ENCODE measurements at places on chromosomes 7 and 10.
A peak's percentile ranks its signal among the peaks of the same experiment; 100 is the strongest.

- DNase-seq = no peak
These were observed 145.4 kb downstream of the PTPRN2 start for GRCh38 chr7:158442260-158442659.

DNA sequence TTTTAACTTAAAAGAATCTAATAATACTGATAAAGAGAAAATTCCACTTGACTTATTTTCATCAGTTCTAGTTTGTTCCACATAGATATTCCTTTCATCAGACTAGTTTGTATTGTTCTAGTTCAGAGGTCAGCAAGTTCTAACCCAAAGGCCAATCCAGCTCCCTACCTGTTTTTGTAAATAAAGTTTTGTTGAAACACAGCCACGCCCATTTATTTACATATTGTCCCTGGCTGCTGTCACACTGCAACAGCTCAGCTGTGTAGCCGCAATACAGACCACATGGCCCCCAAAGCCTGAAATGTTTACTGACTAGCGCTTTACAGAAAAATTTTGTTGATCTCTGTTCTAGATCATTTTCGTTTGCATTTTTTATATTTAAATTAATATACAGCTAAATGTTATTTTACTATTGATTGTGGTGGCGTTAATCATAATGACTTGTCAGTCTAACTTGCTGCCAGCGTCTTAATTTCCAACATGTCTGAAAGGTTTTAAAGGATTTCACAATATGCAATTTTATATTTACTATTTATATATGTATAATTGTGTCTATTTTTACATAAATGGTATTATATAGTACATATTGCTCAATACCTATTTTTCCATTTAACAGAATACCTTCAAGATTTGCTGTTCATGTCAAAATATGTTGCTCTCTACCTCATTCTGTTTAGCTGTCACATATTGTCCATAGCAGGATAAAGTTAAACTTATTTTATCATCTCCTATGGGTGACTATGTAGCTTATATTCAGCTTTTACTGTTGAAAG is 159.3 kb downstream of the DYNC1I1 start:
- DNase-seq = no peak

DNA sequence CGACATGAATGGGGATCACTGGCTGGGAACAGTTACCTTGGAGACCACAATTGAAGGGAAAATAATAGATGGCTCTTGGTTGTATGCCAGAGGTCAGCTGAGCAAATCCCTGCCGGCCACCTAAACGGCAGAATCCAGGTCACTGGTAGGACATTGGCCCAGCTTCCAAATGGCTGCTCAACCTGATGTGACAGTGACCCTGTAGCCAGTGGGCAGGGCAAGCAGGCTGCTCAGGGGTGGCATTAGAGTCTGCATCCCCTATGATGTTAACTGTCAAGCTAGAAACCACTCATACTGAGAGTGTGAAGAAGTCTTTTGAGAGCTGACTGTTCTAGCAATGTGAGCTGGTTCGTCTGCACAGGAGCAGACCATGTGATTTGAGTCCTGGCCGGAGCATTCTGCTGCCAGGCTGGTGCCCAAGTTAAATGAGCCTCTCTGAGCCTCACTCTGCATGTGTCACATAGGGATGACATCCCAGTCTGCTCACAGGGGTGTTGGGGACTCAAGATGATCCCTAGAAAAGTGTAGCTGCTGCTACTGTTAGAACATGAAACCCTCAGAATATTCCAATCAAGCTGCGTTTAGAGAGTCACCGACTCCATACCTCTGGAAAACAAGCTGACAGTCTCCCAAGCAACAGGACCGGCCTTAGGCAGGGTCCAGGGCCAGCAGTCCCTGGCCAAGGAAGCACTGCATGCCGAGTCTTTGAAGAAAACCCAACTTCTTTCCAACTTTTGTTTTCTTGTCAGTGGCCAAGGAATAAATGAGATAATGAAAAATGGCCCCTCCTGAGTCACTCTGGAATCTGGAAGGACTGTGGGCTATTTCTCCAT is 69.7 kb downstream of the VWA2 start:
- DNase-seq = no peak

DNA sequence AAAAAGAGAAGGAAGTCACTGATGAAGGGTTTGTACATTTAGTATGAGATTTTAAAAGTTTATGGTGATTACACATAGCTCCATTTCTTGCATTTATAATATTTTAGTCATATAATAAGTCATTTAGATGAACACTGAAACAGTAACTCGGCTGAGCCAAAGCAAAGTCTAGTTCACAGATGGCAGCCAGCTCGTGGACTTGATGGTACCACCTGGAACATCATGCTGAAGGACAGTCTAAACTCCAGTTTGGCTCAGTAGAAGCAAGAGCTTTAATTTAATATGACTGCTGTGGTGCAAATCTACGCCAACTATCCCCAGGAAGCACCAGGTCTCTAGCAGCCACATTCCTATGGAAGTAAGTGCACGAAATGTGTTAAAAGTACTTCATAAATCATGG is 16.4 kb downstream of the SRI start:
- DNase-seq = no peak

DNA sequence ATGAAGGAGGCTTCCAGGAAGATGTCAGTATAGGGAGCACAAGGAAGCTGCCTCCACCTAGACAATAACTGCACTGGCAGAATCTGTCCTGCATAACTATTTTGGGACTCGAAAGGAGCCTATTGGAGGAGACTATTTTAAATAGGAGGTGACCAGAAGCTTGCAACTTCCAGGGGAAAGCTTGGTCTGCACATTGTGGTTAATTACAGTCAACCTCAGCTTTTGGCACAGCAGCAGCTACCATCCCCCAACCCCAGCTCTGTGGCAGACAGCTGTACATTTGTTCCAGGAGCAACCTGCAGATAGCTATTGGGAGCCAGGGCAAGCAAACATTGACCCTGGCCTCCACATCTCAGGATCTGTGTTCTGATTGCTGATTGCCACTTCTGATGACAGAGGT is 46.3 kb upstream of the NANOS1 start:
- no peak for DNase-seq

DNA sequence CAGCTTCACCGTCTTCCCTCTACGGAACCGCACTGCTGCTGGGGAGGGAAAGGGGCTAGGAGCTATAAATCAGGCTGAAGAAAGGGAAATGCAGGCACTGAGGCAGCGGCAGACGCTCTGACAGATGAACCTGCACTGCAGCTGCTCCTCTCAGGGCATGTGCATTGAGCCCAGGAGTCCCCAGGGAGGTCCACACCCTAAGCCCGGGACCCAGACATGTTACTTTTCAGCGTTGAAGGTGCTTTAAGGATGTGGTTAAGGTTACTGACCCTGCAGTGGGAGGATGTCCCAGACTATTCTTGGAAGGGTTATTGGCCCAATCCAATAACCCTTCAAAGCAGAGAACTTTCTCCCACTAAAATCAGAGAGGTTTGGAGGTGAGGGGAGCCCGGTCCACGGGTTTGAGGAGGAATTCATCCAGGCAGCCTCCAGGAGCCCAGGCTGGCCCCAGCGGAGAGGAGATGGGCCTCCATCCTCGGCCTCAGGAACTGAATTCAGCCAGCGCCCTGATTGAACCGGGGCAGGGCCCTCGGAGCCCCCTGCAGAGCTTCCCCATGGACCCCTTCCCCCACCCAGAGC is 75.4 kb downstream of the ADARB2 start:
- DNase-seq = no peak

DNA sequence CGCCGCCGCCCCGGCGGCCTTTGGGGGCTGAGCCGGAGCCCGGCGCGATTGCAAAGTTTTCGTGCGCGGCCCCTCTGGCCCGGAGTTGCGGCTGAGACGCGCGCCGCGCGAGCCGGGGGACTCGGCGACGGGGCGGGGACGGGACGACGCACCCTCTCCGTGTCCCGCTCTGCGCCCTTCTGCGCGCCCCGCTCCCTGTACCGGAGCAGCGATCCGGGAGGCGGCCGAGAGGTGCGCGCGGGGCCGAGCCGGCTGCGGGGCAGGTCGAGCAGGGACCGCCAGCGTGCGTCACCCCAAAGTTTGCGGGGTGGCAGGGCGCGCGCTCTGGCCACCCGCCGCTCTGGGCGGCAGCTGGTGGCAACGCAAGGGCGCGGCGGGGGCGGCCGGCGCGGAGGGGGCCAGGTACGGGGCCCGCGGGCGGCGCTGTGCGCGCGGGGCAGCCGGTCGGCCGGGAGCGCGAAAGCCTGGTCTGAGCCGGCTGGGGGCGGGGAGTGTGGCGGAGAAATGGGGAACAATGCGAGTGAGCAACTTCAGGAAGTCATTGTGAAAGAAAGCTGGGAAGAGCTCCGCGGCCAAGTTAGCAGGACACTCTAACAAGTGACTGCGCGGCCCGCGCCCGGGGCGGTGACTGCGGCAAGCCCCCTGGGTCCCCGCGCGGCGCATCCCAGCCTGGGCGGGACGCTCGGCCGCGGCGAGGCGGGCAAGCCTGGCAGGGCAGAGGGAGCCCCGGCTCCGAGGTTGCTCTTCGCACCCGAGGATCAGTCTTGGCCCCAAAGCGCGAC is at the start of gene IKZF1:
Gene IKZF1 (plus strand): TSS at position 588 of the 782 bp plus-strand sequence. CDS start 14,346 bp downstream, outside the sequence.
- peak; percentile 21 for DNase-seq

GRCh38 chr7:126213876-126214275 is 1038.9 kb downstream of the GRM8 start:
- DNase-seq = no peak

- no peak for DNase-seq
These were observed 179.5 kb downstream of the ADAM12 start for GRCh38 chr10:126208726-126209302.

GRCh38 chr10:54843085-54843646 is 42.1 kb upstream of the PCDH15 start:
- no peak for DNase-seq

DNA sequence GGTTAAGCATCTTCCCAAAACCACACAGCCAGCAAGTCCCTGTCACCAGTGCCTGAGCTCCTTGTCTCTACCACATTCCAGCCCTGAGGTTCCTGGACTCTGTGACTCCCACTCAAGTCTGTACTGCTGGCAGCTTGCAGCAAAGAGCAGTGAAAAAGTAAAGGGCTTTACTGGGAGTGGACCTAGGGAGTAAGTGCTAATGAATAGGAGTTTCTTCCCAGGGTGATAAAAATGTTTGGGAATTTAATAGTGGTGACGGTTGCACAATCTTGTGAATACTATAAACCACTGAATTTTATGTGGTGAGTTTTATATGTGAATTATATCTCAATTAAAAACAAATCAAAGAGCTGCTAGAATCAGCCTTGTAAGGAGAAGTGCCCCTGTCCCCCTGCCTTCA is 22.6 kb downstream of the HSPA12A start:
- no peak for DNase-seq

- no peak for DNase-seq
These were observed 3.2 kb downstream of the SFRP5 start for GRCh38 chr10:97768322-97769315.

DNA sequence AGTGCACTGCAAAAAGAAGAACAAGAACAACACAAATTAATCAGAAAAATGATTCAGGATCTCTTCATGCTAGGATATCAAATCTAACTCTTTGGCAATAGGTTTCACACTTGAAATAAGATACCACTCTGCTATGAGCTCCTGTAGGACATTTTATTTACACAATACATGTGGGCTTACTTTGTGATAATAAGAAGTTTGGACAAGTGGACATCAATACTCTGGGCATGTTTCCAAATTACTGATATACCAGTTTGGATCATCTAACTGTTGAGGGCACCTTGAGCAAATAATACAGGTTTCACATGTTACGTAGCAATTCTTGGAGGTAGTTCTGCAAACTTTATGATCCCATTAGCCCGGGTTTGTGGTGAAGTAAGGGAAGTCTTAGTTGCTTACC is 59.8 kb downstream of the CPVL start:
- DNase-seq = no peak

DNA sequence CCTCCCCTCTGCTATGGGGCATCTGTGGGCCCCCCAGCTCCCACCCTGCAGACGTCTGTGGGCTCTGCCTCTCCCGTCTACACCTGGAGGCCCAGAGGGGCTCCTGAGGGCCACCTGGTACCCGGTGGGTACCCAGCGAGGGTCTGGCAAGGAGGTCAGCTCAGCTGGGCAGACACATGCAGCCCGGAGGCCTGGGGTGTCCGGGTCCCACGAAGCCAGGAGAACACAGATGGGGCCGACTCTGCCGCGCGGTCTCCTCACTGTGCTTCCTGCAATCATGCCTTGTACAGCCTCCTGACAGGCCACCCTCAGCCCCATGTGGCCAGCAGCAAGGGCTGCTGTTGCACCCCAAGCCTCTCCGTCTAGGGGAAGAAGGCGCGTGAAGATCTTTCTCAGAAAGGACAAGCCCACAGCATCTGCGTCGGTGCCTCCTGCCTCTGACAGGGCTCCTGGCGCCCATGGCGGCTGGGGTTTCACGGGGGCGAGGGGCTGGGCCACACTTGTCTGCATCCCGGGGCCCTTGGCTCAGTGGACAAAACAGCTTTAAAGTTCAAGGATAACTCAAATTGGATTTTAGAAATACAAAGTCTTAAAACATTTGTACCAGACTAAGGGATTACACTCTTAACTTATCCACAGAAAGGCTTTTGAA is 391.3 kb downstream of the DNAJB6 start:
- no peak for DNase-seq

DNA sequence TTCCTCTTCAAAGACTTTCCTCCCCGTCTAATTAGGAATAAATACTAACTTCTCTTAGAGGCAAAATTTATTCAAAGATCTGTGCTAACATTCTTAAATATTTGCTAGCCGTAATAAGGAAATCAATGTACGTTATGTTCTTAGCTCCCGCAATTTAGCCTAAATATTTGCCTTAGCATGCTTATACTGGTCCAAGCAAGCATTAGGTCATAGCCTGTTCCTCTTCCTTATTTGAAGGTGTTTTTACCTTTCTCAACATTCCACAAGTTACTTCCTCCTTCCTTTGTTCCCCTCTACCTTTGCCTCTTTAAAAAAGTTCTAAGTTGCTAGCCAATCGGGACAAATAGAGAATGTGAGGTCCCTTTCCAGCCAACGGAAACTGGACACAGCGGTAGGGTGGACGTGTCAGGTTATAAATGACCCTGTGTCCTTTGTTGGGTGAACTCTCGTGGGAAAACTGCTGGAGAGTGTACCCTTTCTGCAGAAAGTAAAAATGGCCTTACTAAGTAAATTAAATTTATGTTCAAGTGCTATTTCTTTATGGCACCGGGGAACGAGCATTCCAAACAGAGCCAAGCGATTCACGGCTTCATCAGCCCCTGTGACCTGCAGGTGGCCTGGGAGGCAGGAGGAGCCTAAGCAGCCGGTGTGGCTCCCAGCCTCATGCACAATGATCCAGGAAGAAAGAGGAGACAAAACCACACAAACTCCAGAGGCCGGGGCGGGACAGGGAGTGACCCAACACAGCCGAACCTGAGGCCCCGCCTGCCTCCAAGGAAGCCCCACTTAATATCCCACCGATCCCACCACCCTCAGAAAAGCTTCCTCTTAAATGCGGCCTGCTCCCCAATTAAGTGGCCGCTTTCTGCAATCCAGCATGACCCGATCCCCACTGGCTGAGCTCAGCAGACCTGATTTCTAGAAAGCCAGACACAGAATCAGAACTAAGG is 67.0 kb downstream of the ZRANB1 start:
- no peak for DNase-seq

- no peak for DNase-seq
These were observed 9.7 kb downstream of the ADRA2A start for GRCh38 chr10:111086574-111086973.

DNA sequence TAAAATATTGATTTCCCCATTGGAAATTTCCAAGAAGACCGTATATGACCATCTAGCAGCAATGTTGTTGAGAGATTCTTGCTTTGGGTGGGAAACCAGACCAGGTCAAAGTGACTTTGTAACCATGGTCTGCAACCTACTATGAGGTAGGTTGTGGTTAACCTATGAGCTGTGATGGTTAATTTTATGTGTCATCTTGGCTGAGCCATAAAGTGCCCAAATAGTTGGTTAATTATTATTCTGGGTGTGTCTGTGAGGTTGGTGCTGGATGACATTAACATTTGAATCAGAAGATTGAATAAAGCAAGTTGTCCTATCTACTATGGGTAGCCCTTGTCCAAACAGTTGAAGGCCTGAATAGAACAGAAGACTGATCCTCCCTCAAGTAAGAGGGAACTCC is 18.3 kb upstream of the RALA start:
- DNase-seq = no peak
